ENCODE measurements at places on chromosomes 1 and 21.

DNA sequence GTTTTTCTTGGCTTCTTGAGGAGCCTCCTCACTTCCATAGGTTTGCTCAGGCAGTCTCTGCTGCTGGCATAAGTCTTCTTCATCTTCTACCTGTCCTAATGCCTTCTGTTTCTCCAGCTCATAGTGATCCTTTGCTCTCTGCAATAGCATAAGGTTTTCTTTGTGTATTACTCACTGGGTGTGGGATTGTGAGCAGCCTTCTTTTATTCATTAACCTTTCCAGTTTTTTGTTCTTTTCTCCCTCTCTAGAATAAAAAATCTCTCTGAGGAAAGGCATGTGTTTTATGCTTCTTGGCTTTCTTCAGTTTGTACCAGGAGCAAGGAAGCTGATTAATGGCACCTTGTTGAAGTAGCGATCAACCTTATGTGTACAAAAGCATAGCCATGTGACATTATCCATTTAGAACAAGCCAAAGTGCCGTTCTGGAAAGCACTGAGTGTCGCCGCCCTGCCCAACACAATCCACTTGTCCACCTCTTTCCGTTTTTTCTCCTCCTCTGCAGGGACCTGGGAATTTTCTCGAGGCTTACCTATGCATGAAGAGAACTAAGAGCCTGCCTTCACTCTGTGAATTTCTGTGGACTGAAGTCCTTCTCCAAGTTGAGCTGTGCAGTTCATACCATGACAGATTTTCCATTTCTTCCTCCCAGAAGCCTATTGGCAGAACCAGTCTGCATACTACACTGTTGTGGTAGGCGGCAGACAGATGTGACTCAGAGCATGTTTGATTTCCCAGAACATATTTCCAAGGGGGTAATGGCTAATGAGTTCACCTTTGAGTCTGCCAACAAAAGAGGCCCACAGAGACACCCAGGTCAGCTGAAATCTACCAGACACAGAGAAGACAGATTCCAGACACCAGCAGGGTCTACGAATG lies 39.0 kb downstream of the DPT start:
- DNase-seq: no peak

GRCh38 chr1:150149271-150150132 lies at the start of gene PLEKHO1:
Gene PLEKHO1, plus strand, starts transcription at chr1:150149916. Its CDS starts 342 bp downstream, at chr1:150150258.
- DNase-seq: peak; percentile 60

- DNase-seq: no peak
These were observed 23.1 kb upstream of the UMODL1 start for GRCh38 chr21:42047821-42048613.

DNA sequence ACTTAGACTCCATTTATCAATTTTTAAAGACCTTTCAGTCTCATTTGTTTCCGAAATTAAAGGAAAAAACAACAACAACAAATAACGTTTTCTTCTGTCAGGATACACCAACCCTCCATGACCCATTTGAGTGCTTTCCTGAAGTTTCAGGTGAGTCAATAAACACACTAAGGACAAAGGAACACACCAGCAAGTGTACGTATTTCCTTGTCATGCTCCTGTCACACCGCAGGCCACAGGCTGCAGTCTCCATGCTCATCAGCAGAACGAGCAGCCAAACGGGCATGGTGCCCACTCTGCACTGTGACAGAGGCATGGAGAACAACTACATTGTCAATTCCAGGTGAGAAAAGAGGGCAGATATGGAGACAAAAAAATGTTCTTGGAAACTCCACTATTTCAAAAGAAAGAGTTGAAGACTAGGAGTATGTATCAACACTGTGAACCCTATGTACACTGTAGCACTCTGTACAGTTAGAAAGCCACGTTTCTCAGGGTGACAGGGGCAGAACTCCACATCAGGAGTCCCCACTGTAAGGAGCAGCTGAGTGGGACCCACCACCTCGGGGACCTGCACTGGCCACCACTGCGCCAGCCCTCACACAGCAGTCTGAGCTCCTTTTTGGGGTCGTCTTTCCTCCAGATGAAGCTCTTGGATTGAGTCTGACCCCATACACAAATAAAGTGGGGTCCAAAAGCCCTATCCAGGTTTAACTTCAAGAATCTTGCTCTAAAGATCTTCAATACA lies 2.6 kb downstream of the PTTG1IP start:
- peak; percentile 52 for DNase-seq

- DNase-seq: no peak
These were observed 648 bp upstream of the RGS7 start for GRCh38 chr1:241357366-241358340.

DNA sequence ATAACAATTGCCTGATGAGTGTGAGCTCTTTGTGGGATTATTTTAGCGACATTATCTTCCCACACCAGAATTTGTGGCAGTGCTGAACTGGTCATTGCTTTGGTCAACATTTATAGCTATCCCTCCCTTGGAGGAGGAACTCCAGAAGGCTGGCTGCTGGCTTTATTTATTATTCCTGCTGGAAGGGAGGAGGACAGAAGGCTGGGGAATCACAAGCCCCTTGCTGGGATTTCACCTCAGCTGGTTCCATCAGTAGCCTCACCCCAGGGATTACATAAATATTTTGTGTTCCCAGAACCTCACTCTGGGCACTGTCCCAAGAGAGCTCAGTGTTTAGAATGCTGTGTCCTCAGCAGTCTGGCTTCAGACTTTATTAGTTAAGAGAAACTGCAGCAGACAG lies 102.8 kb upstream of the C1orf21 start:
- no peak for DNase-seq

All from SW480 (cell line).